CD4-positive, alpha-beta T cell treated with Interleukin-12 subunit alpha and Interleukin-12 subunit beta, for 1 hour (primary cell): ENCODE measurements at places on chromosomes 2 and 18.

- DNase-seq: no peak
Observed at GRCh38 chr18:12057419-12058039, 36.1 kb upstream of the ANKRD62 start.

DNA sequence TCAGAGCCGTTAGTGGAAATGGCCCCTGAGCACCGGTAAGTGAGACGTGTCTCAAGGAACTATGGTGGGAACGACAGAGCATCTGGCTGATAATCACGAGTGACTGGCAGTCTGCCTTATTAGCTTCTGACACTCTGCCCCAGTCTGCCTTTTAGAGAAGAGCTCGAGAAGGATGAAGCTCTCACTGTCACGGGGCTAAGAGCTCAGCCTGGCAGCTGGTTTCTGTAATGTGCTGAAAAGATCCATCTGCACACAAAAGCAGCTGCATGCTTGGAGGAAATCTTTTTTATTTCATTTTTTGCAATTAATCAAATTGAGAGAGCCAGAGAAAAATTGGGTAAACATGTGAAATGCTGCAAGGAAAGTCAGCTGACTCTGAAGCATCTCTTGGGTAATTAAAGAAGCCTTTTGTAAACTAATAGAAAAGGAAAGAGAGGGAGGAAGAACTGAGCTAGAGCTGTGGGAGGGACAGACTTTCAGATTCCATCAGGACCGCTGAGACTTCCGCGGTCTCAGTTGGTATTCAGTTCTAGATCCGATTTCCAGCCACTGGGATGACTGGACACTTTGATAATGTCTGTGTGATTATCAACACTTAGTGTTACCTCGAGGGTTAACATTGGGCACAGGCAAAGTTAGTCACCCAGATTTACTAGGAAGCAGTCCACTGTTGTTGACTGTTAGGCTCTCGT is 24.4 kb downstream of the MBP start:
- DNase-seq: no peak

DNA sequence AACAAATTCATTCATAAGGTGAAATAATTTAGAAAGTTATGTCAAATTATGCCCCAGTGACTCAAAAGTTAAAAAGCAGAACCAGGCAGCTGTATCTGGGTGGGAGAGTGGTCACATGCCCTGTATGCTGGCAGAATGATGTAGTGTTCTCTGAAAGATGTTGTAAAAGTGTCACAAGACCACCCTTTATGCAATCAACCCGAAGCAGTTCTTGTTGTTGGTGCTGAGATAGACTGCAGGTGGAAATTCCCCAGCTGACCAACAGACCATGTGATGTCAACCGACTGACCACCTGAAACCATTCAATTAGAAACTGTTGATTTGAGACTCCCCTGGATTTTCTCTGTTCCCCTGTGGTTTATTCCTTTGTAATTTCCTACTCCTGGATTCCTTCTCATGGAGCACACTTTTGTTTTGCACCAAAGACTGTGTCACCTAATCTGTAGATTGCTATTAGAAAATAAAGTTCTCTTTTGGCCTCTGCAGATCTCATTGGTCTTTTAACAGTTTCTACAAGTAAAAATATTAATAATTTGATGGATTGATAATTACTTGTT is 1341.3 kb upstream of the LRRTM1 start:
- DNase-seq: no peak

DNA sequence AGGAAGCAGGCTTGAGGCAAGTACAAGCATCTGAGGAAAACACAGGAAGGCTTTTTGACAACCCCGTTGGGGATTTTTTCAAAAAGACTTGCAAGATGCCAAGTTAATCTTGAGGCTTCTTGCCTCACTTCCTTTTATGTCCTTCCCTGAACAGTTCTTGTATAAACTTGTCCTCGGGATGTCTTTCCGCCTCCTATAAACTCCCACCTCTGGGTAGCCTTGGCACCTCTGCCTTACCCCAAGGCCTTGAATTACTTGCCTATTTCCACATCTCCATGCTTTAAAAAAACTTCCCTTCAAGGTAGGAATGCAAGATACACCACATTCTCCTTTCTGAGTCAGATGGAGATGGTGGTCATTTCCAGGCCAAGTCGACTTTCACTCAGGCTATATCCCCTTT is 106.4 kb upstream of the RBBP8 start:
- no peak for DNase-seq

GRCh38 chr18:25533218-25533617 is 181.3 kb upstream of the ZNF521 start:
- DNase-seq: no peak

DNA sequence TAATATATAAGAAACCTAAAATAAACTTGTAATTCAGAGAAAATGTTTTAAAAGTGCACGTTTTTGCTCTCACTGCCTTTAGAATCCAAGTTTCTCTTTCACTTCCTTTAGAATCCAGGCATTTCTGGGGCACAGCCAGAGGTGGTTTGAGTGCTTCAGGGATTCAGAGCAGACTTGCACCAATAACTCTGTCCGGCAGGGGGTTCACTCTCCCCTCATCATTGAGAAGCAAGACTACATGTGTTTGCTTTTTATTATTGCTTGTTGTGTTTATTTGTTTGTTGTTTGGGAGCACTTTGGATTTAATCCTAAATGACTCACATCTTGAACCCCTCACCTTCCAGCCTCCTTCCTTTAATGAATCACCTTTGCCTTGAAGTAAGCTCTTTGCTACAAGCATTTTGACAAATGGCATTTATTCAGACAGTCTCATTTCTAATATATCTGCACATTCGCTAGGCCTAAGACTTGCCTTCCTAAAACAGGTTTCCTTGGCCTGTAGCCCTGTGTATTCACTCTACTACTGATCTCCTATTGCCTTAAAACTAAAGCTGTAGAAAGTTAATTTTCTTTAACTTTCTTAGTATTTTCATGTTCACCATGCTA is 233.5 kb upstream of the ATP5MC3 start:
- DNase-seq: peak; percentile 4
